Esophagus muscularis mucosa (tissue), 4 donors: ENCODE measurements at places on chromosomes 13 and 19. TPM values are rescaled to one million over a fixed set of nuclear protein-coding genes. Genes with fewer than 3 reads are reported as not detected.

The GIPC3 gene
- total RNA-seq: 4.1 TPM

The ZNF420 gene
- 8.5 TPM for total RNA-seq

The CCNA1 gene
- total RNA-seq: 0.33 TPM

The FFAR1 gene
- total RNA-seq: not detected

The OVOL3 gene
- total RNA-seq: not detected

The PRRG2 gene
- total RNA-seq: not detected

The FEM1A gene
- total RNA-seq: 21.8 TPM

The PTGER1 gene
- total RNA-seq: not detected

The PRR20D gene
- total RNA-seq: not detected

The ZNF180 gene
- total RNA-seq: 10.0 TPM

The GFY gene
- not detected for total RNA-seq

The CPB2 gene
- total RNA-seq: not detected

The SYNE4 gene
- total RNA-seq: not detected

The LRRC8E gene
- 0.33 TPM for total RNA-seq

The CSNK1G2 gene
- total RNA-seq: 34.1 TPM

The FCGBP gene
- 5.1 TPM for total RNA-seq

The ZNF221 gene
- 4.5 TPM for total RNA-seq

The GTF2F1 gene
- 60.3 TPM for total RNA-seq

The TEX29 gene
- not detected for total RNA-seq

The FAM216B gene
- not detected for total RNA-seq

The GPR4 gene
- total RNA-seq: 0.42 TPM

The ATXN8OS gene
- 0.83 TPM for total RNA-seq

The ADGRE3 gene
- 0.50 TPM for total RNA-seq

The RASIP1 gene
- total RNA-seq: 27.7 TPM

The ZNF547 gene
- 3.3 TPM for total RNA-seq

The CATSPERD gene
- not detected for total RNA-seq

The SCAMP4 gene
- 63.4 TPM for total RNA-seq

The CBARP gene
- not detected for total RNA-seq

The TEAD2 gene
- total RNA-seq: 57.8 TPM
